Spinal cord (tissue), 10 donors: ENCODE measurements at places on chromosomes 5 and 9.

- no peak for DNase-seq
Observed at GRCh38 chr5:149195337-149195887, 54.1 kb downstream of the ABLIM3 start.

GRCh38 chr5:177496070-177496726, 1.2 kb downstream of the PDLIM7 start:
- no peak for DNase-seq

GRCh38 chr9:98900725-98901124, 43.0 kb upstream of the COL15A1 start:
- no peak for DNase-seq

- no peak for DNase-seq
Observed at GRCh38 chr5:130555429-130555828, 609.6 kb downstream of the HINT1 start.

- peak; percentile 39 for DNase-seq
Observed at GRCh38 chr9:14203356-14204056, 110.4 kb downstream of the NFIB start.

- no peak for DNase-seq
Observed at GRCh38 chr9:2339416-2339815, 282.2 kb upstream of the VLDLR start.

DNA sequence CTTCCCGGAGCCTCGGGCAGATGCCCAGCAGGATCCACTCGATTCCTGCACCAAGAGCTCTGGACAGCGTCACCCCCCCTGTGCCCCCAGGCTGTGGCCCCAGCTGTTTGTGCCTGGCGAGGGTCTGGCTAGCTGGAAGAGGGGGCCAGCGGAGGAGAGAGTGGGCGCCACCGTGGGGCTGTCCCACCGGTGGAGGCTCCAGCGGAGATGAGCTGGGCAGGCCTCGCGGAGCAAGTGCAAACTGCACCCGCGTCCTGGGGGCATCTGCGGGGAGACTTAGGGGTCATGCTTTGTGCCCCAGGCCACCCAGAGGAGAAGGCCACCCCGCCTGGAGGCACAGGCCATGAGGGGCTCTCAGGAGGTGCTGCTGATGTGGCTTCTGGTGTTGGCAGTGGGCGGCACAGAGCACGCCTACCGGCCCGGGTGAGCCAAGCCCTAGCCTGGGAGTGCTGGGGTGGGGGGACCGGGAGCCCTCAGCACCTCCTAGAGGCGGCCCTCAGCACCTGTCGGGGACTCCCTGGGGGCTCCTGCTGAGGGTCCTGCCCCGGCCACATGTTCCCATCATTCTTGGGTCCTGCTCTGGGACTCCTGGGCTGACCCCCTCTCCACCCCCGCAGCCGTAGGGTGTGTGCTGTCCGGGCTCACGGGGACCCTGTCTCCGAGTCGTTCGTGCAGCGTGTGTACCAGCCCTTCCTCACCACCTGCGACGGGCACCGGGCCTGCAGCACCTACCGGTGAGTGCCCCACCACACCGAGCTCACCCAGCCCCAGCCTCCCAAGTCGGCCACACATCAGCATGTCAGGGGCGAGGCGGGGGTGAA, 5.4 kb downstream of the EGFL7 start:
- no peak for DNase-seq

DNA sequence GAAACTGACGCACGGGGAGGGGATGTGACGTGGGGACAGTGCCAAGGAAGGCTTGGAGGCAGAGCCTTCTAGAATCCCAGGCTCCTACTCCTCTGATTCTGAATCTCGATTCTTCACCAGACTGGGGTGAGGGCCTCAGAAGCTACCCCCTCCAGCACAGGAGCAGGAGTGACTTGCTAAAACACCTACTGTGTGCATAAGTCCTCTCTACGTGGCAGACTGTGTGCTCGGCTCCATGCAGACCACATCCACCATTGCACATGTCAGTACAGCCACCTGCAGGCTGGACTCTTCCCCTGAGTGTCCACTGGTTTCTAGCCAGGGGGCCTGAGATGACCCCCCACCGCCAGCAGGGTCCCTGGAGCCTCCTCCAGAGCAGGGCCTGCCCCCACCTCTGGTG, 71.2 kb upstream of the SARDH start:
- no peak for DNase-seq

DNA sequence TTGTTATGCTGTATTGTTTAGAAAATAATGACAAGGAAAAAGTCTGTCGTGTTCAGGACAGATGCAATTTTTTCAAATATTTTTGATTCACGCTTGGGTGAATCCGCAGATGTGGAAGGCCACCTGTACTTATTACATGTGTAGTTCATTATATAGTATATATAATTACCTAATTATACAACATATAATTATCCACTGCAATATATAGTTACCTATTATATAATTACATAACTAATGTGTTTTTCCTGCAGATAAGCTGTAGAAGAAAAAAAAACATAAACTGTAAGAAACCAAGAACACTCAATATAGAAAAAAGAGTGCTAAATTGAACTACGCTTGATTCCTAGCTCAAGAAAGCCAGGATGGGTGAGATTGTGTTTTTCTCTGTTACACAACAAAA, 93.6 kb upstream of the RANBP3L start:
- DNase-seq = no peak

DNA sequence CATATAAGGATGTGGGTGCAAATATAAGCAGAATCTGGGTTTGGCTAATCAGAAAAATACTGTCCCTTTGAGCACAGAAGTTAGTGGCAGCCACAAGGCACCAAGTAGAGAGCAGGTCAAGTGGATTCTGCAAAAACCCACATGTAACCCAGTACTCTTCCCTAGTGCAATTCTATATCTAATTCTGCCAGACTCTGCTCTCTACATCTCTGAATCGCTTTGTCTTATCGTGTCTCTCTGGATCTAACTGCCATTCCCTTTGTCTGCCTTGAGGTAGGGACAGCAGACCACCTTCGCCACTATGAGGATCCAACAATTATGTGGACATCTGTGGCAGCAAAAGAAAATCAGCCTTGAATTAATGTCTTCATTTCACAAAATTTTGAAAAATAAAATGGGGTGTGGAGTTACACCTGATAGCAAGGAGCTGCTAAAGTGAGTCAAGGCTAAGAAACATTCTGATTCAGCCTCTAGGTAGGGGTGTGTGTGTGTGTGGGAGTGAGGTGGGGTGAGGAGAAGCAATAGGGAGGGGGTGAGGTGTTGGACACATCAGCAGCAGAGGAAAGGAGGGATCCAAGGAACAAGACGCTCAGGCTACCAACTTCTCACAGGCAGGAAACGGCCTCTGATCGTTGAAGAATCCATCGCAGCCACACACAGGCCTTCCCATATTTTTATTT, 33.7 kb upstream of the ZNF366 start:
- no peak for DNase-seq

DNA sequence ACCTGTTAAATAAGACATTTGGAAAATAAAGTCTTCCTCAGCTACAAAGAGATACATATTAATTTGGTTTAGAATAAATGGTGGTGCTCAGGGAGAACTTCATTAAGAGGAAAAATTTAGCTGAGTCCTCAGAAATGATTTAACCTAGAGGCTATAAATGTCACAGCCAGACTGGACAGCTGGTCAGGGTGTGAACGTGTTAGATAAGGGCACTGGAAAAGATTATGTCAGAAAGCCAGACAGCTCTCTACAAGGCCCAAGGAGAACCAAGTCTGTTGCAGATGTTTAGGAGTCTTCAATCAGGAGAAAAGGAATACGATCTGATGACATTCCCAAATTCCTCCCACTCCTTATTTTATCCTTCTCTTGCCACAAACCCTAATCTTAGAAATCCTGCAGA, 265.2 kb downstream of the MAT2B start:
- no peak for DNase-seq

GRCh38 chr5:180138976-180139730, 67.6 kb upstream of the RNF130 start:
- no peak for DNase-seq

- DNase-seq = no peak
Observed at GRCh38 chr5:171528036-171528435, 108.6 kb downstream of the FGF18 start.

- DNase-seq = no peak
Observed at GRCh38 chr9:9133526-9133925, 1333.9 kb upstream of the DMAC1 start.

- DNase-seq = no peak
Observed at GRCh38 chr9:107548298-107549142, 59.0 kb upstream of the KLF4 start.

GRCh38 chr9:2622461-2623287, 1.1 kb downstream of the VLDLR start:
- DNase-seq = peak; percentile 52

DNA sequence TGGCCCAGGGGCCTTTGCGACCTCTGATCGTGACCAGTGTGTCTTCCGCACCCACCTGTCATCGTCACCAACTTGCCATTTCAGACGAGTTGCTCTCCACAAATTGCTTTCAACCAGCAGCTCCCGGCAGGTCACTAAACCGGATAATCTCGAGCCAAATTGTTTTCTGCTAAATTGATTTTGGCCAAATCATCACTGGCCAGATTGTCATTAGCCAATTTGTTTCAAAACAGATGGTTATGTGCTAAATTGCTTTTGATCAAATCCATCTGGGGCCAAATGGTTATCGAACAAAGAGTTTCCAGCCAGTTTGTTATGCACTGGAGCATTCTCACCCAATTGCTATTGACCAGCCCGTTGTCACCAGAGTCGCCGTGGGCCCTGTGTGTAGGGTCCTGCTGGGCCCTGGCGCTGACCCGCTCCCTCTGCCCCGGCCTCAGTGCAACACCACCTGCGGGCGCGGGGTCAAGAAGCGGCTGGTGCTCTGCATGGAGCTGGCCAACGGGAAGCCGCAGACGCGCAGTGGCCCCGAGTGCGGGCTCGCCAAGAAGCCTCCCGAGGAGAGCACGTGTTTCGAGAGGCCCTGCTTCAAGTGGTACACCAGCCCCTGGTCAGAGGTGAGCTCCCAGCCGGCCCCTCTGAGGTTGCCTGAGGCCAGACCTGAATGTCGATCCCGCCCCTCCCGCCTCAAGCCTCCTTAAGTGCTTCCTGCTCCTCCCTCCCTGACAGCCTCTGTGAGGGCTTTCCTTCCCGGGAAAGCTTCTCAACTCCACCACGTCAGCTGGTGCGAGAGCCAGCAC, 35.6 kb downstream of the ADAMTSL2 start:
- DNase-seq = no peak

DNA sequence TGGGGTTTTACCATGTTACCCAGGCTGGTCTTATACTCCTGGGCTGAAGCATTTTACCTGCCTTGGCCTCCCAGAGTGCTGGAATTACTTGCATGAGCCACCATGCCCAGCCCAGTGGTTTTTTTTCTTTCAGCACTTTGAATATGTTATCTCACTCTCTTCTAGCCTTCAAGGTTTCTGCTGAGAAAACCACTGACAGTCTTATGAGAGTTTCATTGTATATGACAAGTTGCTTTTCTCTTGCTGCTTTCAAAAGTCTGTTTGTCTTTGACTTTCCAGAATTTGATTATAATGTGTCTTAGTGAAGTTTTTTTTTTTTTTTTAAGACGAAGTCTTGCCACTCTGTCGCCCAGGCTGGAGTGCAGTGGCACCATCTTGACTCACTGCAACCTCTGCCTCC, 43.1 kb upstream of the BNIP1 start:
- DNase-seq = no peak

DNA sequence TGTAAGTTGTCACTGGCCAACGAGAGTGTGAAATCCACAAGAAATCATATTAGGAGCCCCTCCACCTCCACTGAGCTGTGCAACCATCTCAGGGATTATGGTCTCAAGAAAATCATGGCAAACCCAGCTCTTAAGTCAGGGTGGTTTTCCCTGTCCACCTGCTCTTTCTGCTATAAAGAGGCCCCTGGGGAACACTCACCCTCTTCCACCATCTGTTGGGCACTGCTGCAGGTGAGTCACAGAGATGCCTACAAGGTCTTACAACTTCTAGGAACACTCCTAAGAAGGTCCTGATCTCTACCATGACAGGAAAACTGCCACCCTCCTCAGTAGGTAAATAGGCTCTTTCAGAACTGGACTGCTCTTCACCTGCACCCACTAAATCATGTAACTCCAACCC, 61.8 kb downstream of the DRD1 start:
- no peak for DNase-seq

GRCh38 chr5:74376187-74376586, 264.3 kb downstream of the ENC1 start:
- DNase-seq = no peak

DNA sequence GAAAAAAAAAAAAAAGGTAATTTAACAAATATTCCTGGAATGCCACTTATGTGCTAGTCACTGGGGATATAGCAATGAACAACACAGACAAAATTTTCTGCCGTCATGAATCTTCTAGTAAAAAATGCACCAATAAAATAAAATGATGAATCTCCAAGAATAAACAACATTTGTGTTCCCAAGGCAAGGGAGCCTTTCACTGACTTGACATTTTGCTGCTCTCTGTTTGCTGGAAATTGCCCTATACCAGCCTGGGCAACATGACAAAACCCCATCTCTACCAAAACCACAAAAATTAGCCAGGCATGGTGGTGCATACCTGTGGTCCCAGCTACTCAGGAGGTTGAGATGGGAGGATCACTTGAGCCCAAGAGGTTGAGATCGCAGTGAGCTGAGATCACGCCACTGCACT, 64.5 kb upstream of the ERBIN start:
- no peak for DNase-seq

- no peak for DNase-seq
Observed at GRCh38 chr5:94217745-94218144, 400.7 kb downstream of the KIAA0825 start.

GRCh38 chr5:149828161-149829011, 98.3 kb downstream of the PPARGC1B start:
- DNase-seq = peak; percentile 84

- no peak for DNase-seq
Observed at GRCh38 chr9:96136992-96137670, 164.8 kb downstream of the HSD17B3 start.

DNA sequence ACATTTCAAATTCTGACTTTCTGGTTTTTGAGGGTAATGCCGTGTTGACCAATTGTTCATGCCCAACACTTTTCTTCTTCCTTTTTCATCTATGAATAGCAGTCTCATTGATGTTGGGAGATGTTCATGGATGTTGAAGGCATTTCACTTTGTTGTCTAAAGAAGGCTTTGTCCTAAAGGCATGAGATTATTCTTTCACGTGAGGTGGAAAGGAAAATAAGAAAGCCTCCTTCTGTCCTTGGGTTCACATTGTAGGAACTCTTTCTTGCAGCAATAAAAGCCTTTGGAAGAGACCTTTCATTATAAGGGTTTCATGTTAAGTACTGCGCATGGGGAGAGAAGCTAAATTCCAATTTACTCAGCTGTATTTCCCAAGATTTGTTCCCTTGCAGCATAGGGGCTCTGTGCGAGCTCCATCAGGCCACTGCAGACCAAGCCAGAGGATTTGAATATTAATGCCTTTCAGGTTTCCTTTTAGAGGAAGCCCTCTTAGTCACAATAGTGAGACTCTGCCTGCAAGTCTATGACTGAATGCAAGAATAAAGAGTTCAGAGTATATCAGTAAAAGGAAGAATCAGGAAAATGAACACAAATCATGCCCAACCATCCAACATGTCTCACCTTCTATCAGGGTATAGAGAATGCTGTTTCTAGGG, 274.6 kb downstream of the TMEM38B start:
- DNase-seq = no peak

GRCh38 chr9:81431641-81432040, 257.7 kb downstream of the TLE1 start:
- DNase-seq = no peak

- DNase-seq = peak; percentile 39
Observed at GRCh38 chr5:25448190-25448621, 803.4 kb upstream of the CDH10 start.

- DNase-seq = no peak
Observed at GRCh38 chr9:5460157-5460556, 9.8 kb downstream of the CD274 start.

- DNase-seq = peak; percentile 97
Observed at GRCh38 chr5:53560506-53561191, at the start of gene NDUFS4. TSS of gene NDUFS4 (plus strand) at chr5:53560639. CDS start at chr5:53560663, 24 bp downstream.
